Fibroblast of the conjunctiva (primary cell): ENCODE measurements at places on chromosomes 3 and 15.

GRCh38 chr3:157070678-157070999, 89.3 kb downstream of the CCNL1 start:
- no peak for DNase-seq

DNA sequence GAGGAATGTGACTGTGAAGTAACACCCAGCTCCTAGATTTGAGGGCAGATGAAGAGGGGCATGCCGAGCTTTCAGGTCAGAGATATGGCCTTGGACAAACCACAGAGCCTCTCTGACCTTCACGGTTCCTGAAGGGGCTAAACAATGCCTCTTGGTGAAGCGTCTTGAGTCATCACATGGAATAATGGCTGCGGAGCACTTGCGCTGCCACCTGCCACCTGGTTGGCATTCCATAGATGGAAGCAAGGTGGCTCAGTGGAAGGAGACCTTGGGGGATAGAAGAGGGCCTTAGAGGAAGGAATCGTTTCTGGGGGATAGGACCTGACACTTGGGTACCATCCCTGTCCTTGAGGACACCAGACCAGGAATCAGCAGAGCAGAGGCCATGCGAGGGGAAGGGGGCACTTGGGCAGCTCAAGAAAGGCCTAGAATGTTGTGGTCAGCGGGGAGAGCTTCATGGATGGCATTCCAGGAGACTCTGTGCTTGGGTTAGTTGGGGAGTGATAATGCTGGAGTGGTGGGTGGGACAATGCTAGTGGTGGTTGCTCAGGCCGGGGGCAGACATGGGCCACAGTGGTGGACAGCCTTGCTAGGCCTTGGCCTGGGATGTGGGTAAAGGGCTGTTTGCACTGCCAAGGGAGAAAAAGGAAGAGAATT, 12.6 kb downstream of the MRAS start:
- no peak for DNase-seq

DNA sequence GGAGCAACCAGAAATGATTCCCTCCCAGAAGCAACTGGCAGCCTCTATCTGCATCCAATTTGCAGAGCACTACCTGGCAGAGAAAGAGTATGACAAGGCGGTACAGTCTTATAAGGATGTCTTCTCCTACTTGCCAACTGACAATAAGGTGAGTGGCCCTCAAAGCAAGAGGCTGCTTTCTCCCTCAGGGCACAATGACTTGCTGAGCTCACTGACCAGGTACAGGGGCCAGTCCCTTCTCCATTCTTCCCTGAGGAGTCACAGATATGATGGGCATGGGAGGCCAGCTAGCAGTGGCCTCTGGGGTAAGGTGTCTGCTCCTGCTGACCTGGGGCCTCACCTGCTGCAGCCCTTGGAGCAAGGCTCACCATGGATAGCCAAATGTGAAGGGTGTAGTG, 20.3 kb downstream of the CSRNP1 start:
- no peak for DNase-seq

DNA sequence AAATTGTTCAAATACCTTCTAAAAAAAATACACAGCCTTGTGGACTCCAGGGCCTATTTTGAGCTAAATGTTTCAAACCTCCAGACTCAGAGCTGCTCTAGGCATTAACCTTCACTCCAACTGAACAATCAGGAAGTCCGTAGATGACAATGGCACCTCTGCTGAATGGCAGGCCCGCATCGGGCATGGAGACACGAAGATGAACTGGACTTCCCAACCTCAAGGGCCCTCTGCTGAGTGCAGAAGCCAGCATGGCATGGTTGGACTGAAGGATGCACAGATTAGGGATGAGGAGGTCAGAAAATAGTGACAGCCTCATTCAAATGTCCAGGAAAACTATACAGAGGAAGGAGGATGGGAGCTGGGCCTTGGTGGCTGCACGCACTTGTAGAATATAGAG, 2.2 kb downstream of the FAM174B start:
- no peak for DNase-seq

GRCh38 chr15:92907896-92908712, 8.0 kb downstream of the CHD2 start:
- DNase-seq: no peak

GRCh38 chr3:169754711-169755110, 10.1 kb downstream of the TERC start:
- DNase-seq: no peak

DNA sequence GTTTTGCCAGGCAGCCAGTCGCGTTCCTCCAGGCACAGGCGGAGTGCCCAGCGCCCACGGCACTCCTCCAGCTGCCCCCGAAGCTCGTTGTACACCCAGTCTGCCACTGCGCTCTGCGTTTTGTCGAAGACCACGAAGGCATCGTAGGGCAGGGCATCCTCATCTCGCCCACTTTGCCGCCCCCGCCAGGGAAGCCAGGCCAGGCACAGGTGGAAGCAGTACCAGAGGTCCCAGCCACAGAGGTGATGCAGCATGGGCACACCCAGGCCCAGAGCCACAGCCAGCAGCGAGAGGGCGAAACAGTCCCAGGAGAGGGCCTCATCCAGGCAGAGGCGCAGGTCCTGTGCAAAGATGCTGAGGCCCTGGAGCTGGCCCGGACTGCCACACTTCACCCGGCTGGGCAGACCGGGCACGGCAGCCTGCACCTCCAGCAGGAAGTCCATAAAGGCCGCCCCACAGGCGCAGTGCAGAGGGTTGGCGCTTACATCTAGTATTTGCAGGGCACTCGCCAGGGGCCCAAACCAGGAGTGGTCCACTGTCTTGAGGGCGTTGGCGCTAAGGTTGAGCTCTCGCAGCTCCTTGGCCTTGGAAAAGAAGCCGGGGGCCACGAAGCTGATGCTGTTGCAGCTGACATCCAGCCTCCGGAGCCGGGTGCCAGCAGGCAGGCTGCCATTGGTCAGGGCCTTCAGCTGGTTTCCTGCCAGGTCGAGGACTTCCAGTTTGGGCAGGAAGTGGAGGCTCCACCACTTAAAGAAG, 3.7 kb downstream of the TLR9 start:
- no peak for DNase-seq

DNA sequence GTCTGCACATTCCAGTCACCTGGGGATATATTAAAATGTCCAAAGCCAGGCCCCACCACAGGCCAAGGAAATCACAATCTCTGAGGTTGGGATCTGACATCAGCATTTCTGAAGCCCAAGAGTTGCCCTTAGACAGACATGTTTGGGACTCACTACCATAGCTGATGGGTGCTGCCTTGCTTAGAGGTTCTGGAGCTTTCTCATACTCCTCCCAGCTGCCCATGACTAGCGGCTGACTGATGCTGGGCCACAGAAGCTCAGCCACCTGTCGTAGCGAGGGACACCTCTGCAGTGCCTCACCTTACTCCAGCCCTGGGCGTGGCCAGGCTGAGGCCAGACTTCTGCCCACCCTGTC, 58.8 kb upstream of the XCR1 start:
- no peak for DNase-seq

DNA sequence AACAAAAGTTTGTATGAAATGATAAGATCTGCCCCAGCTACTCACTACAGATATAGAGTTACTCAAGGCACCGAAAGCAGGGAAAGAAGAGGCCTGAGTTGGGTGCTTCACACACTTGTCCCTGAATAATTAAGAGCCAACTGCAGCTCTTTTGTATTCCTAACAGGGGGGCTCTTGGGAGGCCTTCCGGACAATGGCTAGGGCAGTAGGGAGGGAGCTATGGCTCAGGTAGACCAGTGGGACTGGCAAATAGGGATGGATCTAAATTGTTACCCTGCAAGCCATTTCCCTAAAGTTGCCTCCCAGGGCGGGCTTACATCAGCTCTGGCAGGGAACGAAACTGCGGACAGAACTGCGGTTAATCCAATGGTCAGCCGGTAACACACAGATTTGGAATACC, 6.2 kb downstream of the SEMA5B start:
- DNase-seq: no peak

DNA sequence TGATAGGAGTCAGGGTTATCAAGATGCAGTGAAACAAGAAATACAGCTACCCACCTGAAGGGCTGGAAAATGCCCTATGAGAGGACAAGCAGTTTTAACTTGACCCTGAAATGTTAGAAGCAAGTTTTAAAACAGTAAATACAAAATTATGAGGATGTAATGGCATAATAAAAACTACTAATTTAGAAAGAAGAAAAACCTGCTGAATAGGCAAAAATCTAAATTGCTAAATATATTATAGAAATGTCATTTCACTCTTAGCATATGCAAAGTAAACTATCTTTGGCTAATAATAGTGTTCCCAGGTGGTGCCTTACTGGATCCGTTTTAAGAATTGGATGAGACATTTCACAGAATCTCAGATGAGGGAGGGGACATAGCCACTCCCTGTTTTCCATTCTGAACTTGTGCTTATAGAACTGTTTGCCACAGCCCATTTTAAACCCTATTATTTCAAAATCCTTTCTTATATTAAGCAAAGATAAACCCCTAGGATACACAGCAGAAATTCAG, 294.6 kb downstream of the LSAMP start:
- no peak for DNase-seq

DNA sequence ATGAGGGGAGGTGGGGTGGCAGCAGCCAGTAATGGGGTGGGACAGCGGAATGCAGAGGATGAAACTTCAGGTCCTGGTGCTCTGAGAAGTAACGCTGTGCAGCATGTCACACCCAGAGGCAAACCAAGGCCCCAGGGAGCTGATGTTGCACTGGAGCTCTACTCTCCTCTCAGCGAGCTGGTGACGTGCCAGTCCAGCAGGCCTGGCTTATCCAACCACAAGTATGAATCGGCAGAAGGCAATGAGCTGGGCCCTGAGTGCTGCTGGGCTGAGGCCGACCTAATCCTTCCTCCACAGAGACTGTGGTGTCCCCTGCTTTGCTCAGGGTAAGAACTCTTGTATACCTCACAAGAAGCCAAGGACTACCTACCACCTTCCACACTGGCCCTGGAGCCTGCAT, 30.5 kb downstream of the CD86 start:
- DNase-seq: no peak

- DNase-seq: no peak
Measured at GRCh38 chr15:79896131-79896633, 632 bp downstream of the MTHFS start.

- no peak for DNase-seq
Measured at GRCh38 chr15:96341513-96342405, 11.3 kb downstream of the NR2F2 start.

DNA sequence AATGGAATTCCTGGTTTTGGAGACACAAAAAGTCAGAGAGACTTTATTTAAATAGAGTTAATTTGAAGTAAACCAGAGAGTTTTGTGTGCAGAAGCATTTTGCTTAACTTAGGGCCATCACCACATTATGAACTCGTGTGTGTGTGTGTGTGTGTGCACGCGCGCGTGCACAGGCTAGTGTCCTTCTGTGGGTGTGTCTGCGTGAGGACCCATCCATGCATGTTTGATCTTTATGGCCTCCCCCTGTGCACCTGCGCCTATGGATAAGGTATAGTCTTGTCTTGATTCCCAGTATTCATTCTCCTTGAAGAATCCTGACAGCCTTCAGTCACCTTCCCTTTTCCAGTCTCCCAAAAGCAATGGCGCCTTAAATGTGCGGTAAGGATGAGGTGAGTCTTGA, 26.0 kb downstream of the MUC20 start:
- DNase-seq: no peak

DNA sequence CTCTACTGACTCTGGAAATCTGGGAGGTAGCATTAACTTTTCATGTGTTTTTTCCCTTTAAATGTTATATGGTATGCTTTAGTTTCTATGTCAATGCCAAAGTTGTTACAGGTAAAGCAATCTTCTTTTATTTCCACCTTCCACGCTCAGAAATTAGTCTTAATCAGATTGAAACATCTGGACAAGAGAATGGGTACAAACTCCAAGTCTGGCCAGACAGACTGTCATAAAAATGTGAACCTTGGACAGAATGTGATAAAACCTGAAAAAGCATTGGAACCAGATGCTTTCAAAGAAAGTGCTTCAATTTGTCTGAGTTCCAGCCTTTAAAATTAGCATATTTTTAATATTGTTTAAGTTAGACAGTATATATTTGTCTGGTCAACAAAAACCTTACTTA, 110.7 kb upstream of the P2RY1 start:
- no peak for DNase-seq

- DNase-seq: peak; percentile 72
Measured at GRCh38 chr15:38354315-38354929, 99.5 kb upstream of the FAM98B start.

DNA sequence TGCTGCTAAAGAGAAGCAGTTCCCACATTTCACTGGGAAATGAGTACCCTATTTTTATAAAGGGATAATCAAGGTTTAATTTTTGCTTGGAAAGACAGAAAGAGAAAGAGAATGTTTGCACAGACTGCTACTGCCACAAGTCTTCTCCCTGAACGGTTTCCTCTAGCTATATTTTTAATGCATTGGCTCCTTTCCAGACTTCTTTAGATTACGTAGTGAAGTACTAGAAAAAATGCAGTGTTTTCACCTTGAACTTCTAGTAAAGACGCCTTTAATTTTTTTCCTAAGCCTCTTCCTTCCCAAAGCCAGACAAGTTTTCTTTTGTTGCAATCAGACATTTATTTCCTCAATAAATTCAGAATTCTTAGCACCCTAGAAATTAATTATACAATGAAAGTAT, 248.3 kb upstream of the CCDC54 start:
- no peak for DNase-seq

DNA sequence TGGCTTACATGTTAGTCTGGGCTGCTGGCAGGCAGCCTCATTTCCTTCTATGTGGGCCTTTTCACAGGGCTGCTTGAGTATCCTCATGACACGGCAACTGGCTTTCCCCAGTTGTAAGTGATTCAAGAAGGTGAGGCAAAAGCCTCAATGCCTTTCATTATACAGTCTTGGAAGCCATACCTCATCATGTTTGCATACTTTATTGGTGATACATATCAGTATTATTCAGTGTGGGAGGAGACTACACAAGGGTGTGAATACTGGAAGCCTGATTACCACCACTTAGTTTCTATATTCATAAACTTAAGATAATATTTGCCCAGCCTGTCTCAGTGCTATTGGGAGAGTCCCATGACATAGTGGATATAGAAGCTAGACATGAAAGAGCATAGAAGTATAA, 346.8 kb downstream of the SOX2 start:
- no peak for DNase-seq

GRCh38 chr3:11924518-11924917, 77.8 kb upstream of the TAMM41 start:
- no peak for DNase-seq

GRCh38 chr15:90642464-90643300, 74.5 kb upstream of the BLM start:
- DNase-seq: no peak

GRCh38 chr15:48097264-48097663, 23.5 kb upstream of the SLC24A5 start:
- no peak for DNase-seq

DNA sequence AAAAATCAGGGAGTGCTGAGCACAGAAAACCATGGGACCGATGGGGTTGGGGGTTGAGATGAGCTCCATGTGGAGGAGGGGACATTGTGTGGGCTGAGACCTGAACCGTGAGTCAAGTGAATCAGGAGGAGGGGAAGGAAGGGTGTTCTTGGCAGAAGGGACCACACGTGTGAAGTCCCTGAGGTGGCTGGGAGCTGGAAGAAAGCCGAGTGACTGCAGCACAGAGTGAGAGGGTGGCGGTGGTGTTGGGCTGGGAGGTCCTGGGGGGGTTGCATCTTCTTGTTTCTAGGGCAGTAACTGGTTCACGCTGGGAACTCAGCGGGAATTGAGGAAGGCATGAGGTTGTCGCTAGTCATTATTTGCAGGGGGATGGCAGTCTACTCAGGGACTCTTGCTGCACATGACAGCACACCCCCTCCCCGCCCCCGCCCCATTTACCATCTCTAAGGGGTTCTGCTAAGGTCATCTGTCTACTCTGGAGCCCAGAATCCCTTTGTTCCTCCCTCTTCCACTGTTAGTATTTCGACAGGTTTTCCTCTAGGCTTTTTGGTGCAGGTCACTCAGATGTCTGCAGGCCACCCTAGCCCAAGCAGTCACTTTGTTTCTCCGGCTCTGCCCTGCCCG, 254.3 kb downstream of the TLE3 start:
- no peak for DNase-seq

GRCh38 chr3:52910823-52911222, 13.5 kb upstream of the STIMATE start:
- DNase-seq: no peak
